ENCODE measurements at places on chromosomes 5 and 9.
A peak's percentile ranks its signal among the peaks of the same experiment; 100 is the strongest.

DNA sequence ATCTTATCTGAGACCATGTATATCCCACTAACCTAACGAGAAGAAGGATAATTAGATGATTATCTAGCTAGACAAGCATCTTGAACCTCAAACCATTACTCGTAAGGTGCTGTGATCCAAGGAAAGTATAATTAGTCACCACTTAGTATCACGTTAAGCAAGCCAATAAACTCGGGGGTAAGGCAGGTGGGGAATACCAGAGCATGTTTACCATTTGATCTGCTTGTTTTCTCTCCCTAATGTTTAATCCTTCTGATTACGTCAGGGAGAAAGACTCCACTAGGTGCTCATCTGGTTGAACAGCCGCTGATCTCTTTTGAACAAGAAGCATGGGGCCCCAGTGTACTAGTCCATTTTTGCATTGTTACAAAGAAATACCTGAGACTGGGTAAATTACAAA, 69.9 kb upstream of the SLC1A1 start:
- no peak for DNase-seq

DNA sequence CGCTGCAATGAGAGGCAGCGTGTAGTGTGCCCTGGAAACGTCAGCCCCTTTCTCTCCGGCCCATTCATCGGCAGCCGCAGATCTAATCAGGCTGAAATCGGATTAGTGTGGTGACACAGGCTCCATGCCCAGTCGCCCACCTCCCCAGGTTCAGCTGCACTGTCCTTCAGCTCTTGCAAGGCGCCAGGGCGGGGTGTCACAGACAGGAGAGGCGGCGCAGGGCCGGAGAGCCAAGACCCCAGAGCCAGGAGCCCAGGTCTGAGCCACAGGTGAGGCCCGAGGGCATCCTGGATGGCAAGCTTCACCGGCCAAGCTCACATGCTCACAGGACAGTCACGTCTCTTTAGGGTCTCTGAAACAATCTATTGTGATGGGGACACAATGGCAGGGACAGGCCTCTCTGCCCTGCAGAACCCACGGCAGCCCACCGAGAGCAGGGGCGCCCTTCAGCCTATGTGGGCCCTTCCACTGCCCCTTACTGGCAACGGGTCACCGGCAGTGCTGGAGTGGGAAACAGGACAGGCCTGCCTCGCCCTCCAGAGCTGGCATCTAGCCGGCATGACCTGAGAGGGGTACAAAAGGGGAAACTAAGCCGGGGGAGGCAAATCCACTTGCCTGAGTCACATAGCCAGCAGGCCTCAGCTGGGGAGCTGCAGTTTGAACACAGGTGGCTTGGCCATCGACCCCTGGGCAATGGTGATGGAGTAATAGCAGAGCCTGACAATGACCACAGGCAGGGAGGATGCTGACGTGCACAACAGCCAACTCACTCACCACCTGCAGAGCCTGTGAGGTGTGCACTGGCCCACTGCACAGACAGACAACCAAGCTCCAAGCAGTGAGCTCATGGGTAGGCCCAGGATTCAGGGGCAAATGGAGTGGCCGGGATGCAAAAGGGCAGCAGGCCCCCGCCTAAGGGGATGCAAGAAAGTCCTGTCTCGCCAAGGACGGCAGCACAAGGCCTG, 48.1 kb downstream of the VAV2 start:
- peak; percentile 72 for DNase-seq

DNA sequence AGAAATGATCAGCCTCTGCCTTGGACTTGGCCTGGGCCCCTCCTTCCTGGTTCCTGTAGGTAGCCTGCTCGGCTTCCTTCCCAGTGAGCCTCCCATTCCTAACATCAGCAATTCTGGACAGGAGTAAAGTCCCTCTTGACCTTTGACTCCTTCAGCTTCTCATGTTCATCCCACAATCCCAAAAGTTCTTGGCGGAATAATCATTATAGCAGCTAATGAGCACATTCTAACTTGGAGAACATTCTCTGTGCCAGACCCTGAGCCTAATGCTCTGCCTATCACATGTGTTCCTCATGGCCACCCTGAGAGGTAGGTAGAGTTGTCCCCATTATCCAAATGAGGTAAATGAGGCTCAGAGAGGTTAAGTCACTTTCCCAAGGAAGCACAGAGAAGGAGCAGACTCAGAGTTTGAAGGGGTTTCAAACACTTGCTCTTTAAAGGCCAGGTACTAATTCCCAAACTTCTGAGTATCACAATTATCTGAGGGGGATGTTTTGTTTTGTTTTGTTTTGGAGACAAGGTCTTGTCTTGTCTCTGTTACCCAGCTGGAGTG, 21.2 kb downstream of the SWI5 start:
- DNase-seq = no peak

- no peak for DNase-seq
These were observed 428.8 kb downstream of the CHSY3 start for GRCh38 chr5:130333089-130333488.

GRCh38 chr9:124770359-124771020, 621 bp downstream of the NR6A1 start:
- DNase-seq = peak; percentile 53

DNA sequence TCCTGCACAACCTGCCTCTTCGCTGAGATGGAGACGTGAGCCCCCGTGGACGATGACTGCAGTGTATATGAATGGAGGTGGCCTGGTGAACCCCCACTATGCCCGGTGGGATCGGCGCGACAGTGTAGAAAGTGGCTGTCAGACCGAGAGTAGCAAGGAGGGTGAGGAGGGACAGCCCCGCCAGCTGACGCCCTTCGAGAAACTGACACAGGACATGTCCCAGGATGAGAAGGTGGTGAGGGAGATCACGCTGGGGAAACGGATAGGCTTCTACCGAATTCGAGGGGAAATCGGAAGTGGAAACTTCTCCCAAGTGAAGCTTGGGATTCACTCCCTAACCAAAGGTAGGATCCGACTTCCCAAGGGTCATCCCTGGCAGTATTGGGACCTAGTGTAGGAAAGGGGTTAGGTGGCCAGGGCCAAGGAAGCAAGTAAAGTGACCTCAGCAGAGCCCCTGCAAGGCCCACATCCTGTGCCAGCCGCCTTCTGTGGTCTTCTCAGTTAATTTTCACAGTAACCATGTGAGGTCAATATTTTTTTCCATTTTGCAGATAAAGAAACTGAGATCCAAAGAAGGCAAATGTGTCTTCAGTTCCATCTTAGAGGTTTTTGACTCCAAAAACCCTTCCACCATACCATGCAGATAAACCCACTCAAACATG, 53.8 kb downstream of the NIM1K start:
- DNase-seq = no peak

DNA sequence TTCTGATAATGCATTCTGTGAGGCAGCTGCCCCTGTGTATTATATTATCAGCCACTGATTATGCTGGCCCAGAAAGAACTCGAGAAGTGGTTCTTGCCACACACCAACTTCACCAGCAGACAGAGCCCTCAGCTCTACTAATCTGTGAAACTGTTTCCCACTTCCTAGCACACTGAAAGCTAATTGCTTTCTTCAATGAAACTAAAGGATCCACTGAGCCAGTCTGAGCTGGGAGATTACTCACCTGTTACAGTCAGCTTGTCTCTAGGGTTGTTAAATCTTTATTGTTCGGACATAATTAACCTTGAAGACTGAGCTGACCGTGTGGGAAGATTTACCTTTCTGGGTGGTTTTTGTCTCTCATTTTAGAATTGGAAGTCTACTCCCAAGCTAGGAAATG, 263.2 kb downstream of the KCTD16 start:
- DNase-seq = no peak

GRCh38 chr5:135715267-135716055, 119.0 kb upstream of the SLC25A48 start:
- DNase-seq = no peak

- no peak for DNase-seq
These were observed 216.1 kb downstream of the NFIB start for GRCh38 chr9:14097666-14098415.

Measured in aorta (tissue), 5 donors.